ENCODE measurements at places on chromosomes 3 and 15. TPM values are rescaled to one million over a fixed set of nuclear protein-coding genes. Genes with fewer than 3 reads are reported as not detected.

DNA sequence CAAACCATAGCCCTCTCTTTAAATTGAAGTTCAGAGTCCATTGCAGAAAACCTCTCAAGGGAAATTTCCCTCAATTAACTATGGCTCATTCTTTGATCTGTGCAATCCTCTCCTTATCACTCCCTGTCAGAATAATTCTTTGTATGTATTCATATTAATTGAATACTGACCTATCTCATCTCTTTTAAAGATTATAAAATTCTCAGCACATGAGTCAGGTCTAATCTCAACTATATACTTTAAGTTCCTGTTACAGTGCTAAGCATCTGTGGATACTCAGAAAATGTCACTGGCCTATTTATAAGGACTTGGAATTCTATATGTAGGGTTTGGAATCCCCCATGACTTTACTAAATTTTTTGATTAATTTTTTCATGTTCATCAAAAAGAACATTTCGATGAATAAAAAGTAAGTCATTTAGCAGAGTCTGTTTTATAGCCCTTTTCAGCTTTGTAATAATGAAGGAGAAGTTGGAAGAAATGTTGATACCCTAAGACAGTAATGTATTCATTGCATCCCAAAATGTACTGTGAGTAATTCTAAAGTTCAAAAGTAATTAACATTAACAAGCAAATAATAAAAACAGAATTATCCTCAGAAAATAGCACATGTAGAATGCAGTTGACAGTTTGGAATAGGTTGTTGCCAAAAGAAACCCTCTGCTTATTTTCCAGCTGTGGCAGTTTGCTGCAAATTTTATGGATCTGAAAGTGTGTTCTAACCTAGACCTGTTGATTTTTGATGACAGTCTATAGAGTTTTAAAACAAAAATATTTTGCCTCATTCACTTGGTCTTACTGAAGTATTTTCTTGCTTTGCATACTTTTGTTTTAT lies 503.4 kb upstream of the CBLB start:
- H3K27me3 ChIP-seq, result no peaks in the 10 kb centered on the region
- DNase-seq, result no peak
- H3K36me3 ChIP-seq, result no peaks in the 10 kb centered on the region
- H3K4me3 ChIP-seq, result no peak overlapping the region

MME gene
- total RNA-seq, result 4.2 TPM

- no peaks in the 10 kb centered on the region for H3K36me3 ChIP-seq
- H3K27ac ChIP-seq, result no peak overlapping the region
- H3K4me3 ChIP-seq, result no peak overlapping the region
- no peaks in the 10 kb centered on the region for H3K4me1 ChIP-seq
- no peaks in the 10 kb centered on the region for H3K27me3 ChIP-seq
These were observed 48.8 kb upstream of the HEG1 start for GRCh38 chr3:125104639-125105038.

ARL14 gene
- total RNA-seq, result not detected

RBP2 gene
- total RNA-seq, result not detected
